ENCODE measurements at places on chromosomes 12 and 14. TPM values are rescaled to one million over a fixed set of nuclear protein-coding genes. Genes with fewer than 3 reads are reported as not detected.

Gene CDCA3
- 52.9 TPM for total RNA-seq

Gene TXNDC16
- total RNA-seq: 2.7 TPM

Gene GPATCH2L
- 31.9 TPM for total RNA-seq

Gene DCN
- total RNA-seq: 21.4 TPM

Gene BEGAIN
- 1.1 TPM for total RNA-seq
